ENCODE measurements at places on chromosomes 2 and 18.

GRCh38 chr2:186559848-186560247 is 30.0 kb upstream of the ITGAV start:
- no peak for DNase-seq

- no peak for DNase-seq
Observed at GRCh38 chr2:179569831-179570233, 291.6 kb downstream of the ZNF385B start.

- no peak for DNase-seq
Observed at GRCh38 chr2:48449073-48449840, 80.7 kb upstream of the STON1 start.

GRCh38 chr2:233461481-233461891 is 105.1 kb downstream of the USP40 start:
- DNase-seq: no peak

- DNase-seq: no peak
Observed at GRCh38 chr2:30792521-30792920, 14.7 kb downstream of the CAPN13 start.

GRCh38 chr2:39179974-39180960 is 59.4 kb upstream of the SOS1 start:
- DNase-seq: no peak

DNA sequence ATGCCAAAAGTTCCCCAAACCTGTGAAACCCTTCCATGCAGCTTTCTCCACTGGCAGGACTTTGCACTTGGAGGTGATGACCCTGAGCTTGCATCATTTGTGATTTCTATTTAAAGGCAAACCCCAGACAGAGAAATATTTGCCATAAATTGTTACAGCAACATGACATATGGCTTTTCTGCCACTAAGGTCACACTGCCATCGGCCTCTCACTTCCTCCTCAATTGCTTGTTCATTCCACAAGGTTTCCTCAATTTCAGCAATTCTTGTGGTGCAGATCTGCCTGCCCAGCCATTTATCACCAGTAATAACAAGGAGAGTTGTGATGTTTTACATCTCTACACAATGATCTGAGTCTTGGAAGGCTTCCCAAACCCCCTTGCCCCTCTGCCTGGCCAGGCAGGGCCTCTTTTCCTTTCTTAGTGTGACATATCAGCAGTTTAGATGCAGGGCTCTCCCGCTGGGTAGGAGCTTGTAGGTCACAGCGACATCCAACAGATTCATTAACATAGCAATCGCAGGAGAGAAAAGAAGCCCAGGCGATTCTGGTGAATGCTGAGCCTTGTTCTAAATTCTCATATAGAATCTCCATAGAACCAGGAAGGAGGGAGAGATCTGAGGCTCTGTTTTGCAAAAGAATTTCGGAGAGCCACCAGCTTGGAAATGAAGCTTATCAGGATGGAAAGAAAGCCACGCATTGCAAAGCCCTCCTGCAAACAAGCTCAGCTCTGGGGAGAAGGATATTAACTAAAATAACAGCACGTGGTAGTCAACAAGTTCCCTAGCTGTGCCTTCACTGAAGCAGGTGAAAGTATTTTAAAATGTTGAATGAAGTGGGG is 46.7 kb upstream of the ITGA6 start:
- DNase-seq: peak; percentile 61

- no peak for DNase-seq
Observed at GRCh38 chr2:19929226-19929625, 27.4 kb upstream of the TTC32 start.

- DNase-seq: no peak
Observed at GRCh38 chr18:2897448-2898185, 50.8 kb downstream of the EMILIN2 start.

GRCh38 chr18:11981192-11981542 is at the start of gene IMPA2:
TSS of gene IMPA2 (plus strand) at chr18:11981507. CDS start at chr18:11981670, 163 bp downstream.
- no peak for DNase-seq

- DNase-seq: no peak
Observed at GRCh38 chr2:226127682-226128081, 671.9 kb downstream of the IRS1 start.

- no peak for DNase-seq
Observed at GRCh38 chr2:58842501-58843155, 601.5 kb upstream of the FANCL start.

- DNase-seq: no peak
Observed at GRCh38 chr2:235005023-235005422, 53.2 kb downstream of the SH3BP4 start.
